ENCODE measurements at places on chromosomes 1 and 21. TPM values are rescaled to one million over a fixed set of nuclear protein-coding genes. Genes with fewer than 3 reads are reported as not detected.

The SPRR3 gene
- 0.17 TPM for polyA plus RNA-seq

The ERICH3 gene
- 0.62 TPM for polyA plus RNA-seq

DNA sequence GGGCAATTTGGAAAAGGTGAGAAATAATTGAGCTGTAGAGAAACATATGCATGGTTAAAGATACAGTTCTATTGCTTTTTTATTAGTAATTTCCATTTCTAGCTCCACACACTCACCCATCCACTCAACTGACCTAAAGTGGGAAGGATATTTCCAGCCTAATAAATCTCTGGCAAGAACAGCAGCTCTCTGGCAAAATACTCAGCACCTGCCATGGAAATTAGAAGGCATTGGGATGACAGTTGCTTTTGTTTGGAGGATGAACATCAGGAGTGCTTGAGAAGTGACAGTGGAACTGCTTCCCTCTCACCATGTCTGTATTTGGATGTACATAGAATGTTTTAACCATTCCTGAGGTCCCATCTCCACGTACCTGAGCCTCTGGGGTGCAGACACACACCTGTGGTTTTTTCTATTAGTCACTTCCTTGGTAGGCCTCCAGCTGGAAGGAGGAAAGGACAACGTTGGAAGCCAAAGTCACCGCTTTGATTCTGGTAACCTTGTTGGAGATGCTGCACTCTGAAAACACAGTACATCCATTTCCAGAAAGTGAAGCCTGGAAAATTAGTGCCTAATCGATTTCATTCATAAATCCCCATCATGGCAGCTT, 62.3 kb upstream of the RUNX1 start:
- no peak for DNase-seq

GRCh38 chr1:64623750-64624191, 121.1 kb upstream of the RAVER2 start:
- no peak for DNase-seq

DNA sequence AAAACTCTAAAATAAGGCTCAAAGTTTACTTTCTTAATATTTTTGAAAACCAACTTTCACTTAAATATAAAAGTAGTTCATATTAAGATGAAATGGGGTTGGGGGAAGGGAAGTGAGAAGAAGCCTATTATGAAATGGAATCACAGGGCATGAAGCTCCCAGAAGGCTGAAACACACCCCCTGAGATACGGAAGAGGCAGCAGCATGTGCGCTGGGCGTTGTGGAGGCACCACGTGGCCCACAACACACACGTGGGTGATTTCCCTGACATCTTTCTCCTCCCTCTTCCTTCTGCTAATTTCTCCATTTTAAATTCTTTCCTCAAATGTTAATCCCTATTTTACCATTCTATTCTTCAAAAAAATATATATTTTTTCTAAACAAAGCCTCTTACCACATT, 35.6 kb upstream of the SEC16B start:
- DNase-seq = no peak

GRCh38 chr1:10856863-10857598, 60.6 kb upstream of the CASZ1 start:
- no peak for DNase-seq

Measured in left renal cortex interstitium (tissue), 4 donors.